Right renal cortex interstitium (tissue), 3 donors: ENCODE measurements at places on chromosomes 6 and 20. TPM values are rescaled to one million over a fixed set of nuclear protein-coding genes. Genes with fewer than 3 reads are reported as not detected.

DNA sequence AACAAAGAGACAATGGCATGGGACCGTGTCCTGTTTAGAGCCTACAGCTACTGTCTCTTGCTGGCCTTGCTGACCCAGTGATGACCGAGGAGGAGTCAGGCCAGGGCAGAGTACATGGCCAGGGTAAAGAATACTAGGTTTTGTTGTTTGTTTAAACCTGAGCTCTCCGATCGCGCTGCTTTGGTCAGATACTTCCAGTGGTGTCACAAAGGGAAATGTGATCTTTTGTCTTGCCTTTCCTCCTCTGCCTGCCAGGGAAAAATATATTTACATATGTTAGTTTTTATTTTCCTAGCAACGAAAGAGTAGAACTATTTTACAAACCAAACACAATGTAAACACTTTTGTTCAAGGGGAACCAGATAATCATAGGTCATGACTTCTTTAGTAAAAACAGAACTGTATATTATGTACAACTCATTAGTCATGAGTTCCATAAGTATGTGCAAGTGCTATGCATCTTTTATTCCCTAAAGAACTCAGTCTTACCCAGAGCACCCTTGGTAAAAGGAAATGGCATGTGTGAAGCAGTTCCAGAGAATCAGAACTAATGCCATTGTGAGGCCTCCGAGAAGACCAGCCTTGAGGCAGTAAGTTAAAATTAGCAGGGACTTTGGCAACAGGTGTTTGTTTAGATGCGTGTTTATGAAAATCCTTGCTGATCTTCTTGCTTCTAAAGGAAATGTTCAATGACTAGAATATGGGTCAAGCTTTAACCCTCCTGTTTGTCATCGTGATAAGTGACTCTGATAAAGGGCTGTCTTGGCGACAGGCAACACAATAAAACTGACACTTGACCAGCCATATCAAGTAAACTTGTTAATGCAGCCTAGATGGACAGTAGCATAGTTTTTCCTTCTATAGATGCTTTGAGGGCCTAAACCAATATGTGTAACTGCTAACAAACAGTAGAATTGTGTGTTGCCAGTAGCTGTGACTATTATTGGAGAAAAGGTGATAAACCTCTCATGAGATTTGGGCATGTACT is 204.6 kb downstream of the NKAIN2 start:
- DNase-seq = no peak

The SEMG1 gene
- not detected for polyA plus RNA-seq

DNA sequence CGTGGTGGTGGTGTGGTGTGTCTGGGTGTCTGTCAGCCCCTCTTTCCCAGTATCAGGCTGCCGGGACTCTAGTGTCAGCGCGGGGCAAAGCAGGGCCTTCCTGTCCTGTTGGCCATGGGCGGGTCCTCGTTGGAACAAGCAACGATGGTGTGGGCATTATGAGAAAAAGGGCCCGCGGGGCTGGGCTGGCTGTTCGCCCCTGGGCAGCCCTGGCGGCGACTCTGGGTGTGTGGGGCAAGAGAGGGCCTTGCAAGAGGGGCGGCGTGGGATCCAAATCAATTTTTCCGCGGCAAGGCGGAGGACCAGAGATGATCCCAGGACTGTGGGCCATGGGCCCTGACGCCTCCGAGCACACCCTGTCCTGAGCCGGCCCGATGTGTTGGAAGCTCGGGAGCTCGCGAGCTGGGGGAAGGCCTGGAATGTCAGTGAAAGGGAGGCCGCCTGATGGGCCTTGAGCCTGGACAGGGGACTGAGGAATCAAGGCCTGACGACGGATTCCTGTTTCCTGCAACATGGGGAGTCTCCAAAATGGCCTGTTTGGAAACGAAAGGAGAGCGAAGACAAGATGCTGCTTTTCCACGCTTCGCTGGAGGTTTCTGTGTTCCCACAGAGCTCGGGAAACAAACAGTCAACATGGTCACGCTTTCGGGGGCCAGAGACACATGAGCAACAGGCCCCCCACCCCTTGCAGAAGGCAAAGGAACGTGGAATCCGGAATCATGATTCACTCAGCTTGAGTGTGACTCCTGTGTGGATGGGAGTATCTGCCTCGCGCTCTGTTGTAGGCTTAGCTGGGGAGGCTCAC is 364.7 kb upstream of the DEFB115 start:
- no peak for DNase-seq

DNA sequence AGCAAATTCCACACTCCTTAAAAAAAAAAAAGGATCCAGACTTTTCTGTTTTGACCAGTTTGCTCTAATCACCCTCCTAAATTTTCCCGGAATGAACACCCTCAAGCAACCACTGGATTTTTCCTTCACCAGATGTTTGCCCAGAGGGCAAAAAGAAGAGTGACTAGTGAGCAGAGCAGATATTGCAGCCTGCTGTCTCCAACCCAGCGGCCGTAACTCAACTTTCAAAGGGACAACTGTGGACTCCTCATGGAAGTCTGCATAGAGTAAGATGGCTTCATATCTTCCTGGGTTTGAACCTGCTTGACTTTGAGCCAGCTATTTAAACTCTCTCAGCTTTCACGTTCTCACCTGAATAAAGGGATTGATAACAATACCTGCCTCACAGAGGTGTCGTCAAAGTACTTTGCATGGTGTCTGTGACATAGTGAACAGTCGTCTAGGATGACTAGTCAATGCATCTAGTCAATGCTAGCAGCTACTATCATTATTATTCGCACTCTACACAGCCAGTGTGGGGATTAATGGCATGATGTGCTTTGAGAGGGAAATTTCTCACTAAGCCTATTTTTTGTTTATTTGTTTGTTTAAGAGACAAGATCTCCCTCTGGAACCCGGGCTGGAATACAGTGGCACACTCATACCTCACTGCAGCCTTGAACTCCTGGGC is 92.2 kb upstream of the HIVEP1 start:
- DNase-seq = no peak

DNA sequence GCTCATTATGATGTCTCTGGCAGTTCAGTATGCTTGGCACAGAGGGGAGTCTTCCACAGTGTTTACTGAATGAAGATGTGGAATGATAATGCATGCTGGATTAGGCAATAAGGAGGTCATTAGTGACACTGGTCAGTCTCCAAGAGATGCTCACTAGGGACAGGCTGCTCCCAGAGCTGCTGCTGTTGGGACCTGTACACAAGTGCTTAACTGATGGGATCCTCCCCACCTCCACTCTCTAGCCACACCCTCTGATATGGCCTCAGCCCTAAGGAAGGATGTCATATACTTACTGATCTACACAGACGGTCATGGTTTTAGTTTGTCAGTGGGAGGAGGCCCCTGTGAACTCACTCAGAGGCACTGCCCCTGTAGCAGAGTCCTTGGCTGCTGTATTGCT is 73.4 kb downstream of the MYB start:
- DNase-seq = no peak

DNA sequence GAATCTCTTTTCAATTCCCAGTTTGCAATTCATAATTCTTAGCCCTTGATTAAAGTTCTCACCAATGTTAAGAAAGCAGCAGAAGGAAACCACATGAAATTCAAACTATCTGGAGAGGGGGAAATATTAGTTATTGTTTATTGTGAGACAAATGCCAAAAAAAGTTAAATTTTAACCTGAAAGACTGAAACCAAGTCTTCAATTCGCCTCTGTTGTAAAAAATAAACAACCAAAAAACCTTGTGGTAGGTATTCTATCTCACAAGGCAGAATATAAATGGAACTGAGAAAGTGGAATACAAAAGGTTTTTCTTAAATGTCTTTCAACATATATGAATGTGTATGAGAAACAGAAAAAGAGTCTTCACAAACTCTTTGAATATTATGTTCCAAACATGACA is 24.8 kb downstream of the TMX4 start:
- DNase-seq = no peak

DNA sequence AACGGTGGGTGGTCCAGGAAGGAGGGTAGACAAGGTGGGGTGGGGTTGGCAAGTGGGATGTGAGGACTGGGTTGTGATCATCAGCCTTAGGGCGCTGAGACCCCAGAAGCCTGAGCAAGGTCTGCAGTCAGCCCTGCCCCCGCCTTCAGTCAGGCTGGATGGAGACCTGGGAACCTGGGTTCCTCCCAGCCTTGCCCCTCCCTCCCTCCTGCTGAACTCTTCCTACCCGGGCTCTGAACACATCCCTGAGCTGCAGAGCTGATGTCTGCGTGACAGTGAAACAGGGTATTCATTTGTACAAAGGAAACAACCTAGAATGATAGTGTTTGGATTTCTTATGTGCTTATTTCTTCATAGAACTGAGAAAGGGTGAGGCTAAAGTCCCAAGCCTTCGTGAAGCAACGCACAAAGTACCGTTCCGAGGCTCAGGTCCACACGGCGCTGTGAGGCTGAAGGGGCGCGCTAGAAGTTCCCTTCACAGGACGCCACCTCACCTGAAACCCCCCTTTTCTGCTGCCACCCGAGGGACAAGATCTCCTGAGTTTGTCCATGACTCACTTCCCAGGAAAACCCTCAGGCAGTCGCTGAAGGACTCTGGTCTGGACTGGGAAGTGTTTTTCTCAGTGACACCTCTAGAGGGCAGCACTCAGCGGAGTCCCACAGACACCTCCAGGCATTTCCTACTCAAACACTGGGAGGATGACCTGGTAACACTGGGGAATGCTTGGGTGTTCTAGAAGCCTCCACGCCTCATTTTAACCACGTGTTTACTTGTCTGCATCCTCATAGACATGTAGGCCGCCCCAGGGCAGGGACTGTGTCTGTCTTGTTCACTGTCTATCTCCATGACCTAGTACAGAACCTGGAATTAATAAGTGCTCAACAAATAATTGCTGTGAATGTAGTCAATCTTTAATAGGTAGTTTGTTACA is 1.2 kb downstream of the GSTA5 start:
- DNase-seq = peak; percentile 8

The PDYN gene
- polyA plus RNA-seq = 0.43 TPM

The SLC17A4 gene
- 1.0 TPM for polyA plus RNA-seq

DNA sequence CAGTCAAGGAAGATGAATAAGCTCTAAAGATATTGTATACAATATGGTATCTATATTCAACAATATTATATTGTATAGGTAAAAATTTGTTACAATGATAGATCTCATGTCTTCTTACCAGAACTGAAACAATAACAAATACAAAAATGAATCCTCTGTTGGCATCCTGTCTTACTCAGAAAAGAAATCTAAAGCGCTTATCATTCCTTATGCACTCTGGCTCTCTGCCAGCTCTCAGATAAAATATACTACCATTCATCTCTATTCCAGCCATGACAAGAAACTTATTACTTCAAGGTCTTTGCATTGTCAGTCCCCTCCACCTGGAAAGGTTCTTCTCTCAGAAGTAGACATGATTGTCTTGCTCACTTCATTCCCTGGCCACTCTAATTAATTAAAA is 138.6 kb downstream of the THEMIS start:
- no peak for DNase-seq

DNA sequence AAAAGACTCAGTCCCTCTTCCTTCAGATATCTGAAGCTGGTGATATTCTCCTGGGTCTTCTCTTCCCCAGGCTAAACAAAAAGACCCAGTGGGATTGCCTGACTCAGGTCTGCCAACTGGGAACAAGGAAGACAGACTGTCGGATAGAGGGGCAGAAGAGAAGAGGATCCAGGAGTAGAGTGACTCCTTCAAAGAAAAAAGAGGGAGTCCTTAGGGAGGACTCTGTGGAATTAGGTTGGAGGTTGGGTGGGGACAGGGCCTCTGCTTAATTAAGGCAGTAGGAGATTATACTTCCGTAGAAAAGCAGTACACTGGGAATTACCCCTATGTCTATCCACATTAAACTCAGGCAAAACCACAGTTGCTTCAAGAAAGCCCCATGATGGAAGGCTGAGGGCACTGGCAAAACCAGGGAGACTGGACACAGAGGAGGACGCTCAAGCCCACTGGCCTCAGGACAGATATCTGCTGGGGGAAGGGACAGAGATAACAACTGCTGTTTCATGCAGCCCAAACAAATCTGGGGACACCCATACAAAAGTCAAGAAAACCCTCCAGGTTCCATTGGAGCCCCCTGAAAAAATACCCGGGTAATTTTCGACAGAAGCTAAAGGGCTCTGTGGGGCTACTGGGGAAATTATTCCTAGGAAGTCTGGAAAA is 5.7 kb downstream of the BCL2L1 start:
- DNase-seq = no peak

DNA sequence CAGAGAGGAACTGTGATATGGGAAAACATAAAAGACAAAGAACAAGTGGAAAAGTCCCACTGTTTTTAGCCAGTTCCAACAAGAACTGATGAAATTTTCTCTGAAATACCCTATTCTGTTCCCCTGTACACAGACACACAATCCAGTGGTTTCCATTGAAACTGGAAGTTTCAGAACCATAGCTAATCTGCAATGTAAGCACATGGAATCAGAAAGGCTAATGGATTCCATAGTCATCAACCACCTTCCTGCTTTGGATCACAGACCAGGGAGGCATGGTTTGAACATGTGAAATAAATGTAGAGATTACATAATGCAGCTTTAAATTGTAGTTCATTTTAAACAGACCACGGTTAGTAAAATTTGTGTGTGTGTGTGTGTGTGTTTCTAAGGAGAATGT is 242.1 kb downstream of the GJA1 start:
- no peak for DNase-seq
